Body of pancreas (tissue), 4 donors: ENCODE measurements at places on chromosomes 5 and 9. TPM values are rescaled to one million over a fixed set of nuclear protein-coding genes. Genes with fewer than 3 reads are reported as not detected.

TMC1 gene
- total RNA-seq, result not detected

DNA sequence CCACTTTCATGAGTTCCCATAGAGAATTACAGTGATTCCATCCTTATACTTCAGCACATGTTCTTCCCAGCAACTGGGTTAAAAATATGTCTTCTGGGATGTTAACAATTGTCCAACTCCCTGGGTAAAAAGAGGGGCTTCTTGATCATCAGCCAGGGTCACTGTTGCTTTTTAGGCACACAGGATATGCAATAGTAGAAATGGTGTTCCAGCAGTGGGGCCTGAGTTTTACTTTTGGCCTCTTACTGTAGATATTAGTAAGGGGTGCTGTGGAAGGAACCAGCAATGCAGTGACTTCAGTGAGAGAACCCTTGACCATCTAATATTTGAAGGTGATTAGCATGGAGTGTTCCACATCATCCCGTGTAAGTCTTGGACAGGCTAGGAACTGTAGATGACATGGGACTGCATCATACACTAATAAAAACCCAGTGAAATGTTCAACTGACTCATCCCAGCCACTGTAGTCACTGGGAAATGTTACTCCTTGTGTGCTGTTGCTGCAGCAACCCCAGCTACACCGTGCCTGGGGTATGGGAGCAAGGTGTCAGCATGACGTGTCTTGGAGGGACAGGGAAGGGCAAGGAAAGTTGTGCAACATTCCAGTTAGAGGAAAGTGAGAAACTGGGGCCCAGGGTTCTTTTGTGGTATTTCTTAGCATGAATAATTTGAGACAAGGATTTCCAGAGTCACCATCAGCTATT, 610.9 kb downstream of the RAB3C start:
- no peak for DNase-seq

GRCh38 chr5:130520211-130520610, 615.9 kb downstream of the CHSY3 start:
- DNase-seq, result no peak

DNA sequence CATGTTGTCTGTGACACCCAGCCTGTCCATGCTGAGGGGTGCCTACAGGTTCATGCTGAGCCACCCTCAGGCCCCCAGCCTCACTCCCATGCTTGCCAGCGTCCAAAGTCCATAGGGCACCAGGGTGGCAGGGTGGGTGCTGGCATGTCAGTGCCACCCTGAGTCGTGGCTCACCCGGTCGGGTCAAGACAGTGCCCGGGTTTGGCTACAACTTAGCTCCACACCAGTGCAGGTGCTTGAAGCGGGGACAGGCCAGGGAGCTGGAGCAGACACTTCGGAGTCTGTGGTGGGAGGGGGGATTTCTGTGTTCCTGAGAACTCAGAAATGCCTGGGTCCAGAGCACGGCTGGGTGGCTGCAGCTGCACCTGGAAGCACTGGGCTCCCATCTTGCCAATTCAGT, 579.2 kb upstream of the FAM174A start:
- DNase-seq, result no peak

NEUROG1 gene
- not detected for total RNA-seq

- no peak for DNase-seq
These were observed 27.4 kb upstream of the F2RL1 start for GRCh38 chr5:76791461-76791860.

PTGS1 gene
- 3.0 TPM for total RNA-seq

DNA sequence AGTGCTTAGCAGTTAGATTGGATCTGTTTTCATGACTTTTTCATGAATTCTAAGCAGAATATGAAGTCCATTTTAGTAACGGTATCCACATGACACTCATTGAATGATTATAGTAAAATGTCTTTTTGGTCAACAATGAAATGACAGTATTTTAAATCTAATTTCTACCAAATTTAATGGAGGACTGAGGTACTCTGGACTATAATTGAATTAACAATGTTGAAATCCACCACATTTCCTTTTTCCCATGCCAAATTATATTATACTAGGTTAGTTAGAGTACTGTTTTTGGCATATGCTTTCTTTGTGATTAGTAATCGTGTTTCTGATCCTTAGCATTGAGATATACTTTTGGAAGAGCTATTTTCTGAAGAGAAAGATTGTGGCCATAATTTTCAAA, 40.6 kb downstream of the CDC42SE2 start:
- no peak for DNase-seq

C1QTNF2 gene
- total RNA-seq, result not detected

ENTPD2 gene
- total RNA-seq, result 1.3 TPM

PCDHA1 gene
- not detected for total RNA-seq

SLC25A2 gene
- total RNA-seq, result not detected

GRCh38 chr5:32088214-32088613, 85.9 kb downstream of the GOLPH3 start:
- no peak for DNase-seq

GRCh38 chr5:83482961-83483360, 11.4 kb downstream of the VCAN start:
- no peak for DNase-seq

DNA sequence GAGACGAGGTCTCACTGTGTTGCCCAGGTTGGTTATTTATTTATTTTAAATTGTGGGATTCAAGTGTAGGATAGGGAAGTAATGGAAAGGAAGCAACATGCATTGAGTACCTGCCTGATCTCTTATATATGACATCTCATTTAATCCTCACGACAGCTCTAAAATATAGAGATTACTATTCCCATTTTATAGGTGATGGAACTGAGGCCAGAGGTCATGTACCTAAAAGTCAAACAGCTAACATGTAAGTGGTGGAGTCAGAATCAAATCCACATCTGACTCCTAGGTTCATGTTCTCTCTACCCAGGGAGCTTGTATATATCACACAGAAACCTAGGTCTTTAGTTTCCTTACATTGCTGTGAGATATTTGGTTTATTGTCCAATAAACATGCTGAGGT, 26.1 kb upstream of the MATR3 start:
- DNase-seq, result no peak

GRIA1 gene
- 2.6 TPM for total RNA-seq

PSD2 gene
- total RNA-seq, result not detected
